ENCODE measurements at places on chromosomes 4 and X.

DNA sequence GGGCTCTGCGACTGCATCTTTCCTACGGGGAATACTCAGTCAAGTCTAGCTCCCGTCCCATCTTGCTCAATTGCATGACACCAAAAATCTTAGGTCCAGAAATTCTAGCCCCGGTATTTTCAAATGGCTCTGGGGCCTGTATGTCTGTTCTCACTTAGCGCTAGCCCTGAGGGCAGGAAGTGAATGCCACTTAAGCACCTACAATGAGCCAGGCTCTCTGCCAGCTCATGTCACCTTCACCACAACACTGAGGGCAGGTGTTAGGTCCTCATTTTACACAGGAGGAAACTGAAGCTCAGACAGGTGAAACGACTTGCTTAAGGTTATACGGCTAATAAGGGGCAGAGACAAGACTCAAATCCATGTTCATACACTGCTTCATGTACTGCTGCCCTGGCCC, 282.8 kb downstream of the PPP1R2C start:
- no peak for DNase-seq

- DNase-seq: no peak
Measured at GRCh38 chr4:61501812-61502211, 301.7 kb downstream of the ADGRL3 start.

DNA sequence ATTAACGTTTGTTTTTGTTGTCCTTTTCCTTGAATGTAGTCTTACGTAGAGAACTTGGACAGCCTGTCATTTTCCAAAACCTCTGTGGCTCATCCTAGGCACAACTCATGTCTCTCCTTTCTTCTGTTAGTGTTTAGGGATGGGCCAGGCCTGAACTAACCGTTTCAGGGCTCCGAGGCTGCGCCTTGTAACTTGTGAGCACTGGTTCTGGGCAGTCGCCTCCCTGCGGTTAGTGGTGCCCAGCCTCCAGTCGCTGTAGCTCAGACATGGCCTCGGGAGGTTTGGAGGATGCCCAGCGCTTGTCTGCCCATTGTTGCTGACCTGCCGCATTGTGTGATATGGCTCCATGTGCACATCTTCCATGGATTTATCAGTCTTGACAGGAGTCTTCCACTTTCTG, 32.8 kb downstream of the TMEM131L start:
- DNase-seq: no peak

DNA sequence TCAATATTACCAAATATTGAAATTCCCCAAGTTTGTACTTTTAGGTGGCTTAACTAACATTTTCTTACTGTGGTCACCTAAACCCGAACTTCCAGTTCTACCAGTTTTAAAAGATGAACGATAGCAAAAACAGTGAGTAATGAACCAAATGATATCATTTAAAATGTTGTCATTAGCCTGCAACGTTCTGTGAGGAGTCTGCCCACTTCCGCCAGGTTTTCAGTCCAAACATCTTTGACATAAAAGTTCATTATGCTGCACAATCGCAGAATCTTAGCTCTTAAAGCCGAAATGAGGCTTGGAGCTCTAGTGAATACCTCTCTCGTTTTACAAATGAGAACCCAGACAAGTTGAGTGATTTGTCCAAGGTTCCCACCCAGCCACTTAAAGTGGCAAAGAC, 762 bp downstream of the PIGA start:
- DNase-seq: no peak

GRCh38 chr4:65508168-65508567, 162.1 kb downstream of the EPHA5 start:
- DNase-seq: no peak

DNA sequence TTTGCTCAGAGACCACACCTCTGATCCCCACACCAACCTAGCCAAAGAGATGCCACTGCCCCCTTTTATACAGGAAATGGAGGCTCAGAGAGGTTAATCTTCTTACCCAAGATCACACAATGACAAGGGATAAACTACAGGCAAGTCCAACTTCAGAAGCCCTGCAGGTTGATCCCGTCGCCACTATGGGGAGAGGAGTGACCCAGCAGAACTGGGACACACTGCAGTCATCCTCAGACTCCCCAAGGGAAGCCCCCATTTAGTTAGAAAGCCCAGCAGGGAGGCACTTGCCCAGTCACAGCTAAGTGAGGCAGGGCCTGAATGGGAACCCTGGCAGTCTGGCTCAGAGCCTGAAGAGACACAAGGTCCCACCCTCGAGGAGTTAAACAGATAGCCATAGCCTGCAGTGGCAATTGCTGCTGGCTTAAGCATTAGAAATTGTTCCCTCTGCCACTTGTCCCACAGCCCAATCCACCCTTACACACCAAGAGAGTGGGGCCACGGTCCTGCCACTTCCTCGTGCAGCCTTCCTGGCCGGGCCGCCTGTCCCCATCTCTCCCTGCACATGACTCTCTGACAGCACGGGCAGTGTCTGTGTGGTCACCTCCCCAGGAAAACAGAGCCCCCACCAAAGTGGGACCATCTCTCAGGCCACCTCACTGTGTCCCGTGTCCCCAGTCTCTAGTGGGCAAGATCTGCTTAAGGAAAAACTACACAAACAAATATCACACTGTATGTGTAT, 2.7 kb downstream of the JAKMIP1 start:
- DNase-seq: no peak

- no peak for DNase-seq
Measured at GRCh38 chrX:67648361-67648760, 104.5 kb downstream of the AR start.

DNA sequence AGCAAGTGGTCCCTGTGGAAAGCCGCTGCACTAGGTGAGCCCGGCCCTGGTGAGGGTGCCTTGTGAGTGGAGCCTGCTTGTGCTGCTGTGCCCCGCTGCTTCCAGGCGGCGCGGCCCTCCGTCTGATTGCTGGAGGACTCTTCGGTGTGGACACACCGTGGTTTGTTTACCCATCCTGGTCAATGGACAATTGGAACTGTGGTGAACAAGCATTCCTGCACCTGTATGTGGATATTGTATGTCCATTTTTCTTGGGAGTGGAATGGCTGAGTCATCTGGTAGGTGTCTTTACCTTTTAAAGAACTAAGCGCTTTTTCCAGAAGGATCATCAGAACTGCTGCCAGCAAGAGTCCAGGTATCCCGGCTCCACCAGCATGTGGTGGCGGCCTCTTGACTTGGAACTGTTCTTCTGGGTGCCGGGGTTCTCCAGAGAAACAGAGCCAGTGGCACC, 15.6 kb downstream of the MAEA start:
- no peak for DNase-seq

DNA sequence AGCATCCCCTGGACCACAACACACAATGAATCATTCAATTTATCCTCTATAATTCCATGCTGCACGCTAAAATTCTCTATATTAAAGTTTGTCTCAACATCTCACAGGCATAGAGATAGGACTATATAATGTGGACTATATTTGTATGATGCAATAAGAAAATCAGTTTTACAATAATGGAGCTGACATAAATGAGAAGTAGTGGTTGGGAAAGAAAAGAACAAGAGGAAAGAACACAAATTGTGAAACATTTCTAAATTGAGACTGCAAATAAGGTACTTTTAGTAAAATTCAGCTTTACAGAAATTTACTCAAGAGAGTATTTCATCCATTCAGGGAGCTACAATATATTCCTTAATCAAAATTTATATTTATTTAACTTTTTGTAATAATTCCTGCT, 120.4 kb downstream of the ARAP2 start:
- DNase-seq: no peak

DNA sequence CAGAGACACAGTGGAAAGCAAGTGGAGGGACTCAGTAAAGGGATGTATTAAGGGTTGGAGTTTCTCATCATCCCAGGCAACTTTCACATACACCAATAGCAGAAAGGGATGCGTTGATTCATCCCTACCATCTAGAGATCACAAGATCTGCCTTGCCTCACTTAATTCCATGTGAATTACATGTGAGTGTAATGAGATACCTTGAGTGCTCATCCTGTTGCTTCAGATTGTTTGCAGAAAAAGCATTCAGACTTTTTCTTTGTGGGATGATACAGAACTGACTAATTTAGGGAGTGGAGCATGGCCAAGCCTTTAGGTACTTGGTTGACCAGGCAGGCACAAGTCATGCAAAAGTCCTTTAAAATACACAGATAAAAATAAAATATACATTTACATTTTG, 124.8 kb upstream of the SLIT2 start:
- DNase-seq: no peak

- DNase-seq: no peak
Measured at GRCh38 chrX:13373431-13374187, 53.8 kb upstream of the ATXN3L start.

DNA sequence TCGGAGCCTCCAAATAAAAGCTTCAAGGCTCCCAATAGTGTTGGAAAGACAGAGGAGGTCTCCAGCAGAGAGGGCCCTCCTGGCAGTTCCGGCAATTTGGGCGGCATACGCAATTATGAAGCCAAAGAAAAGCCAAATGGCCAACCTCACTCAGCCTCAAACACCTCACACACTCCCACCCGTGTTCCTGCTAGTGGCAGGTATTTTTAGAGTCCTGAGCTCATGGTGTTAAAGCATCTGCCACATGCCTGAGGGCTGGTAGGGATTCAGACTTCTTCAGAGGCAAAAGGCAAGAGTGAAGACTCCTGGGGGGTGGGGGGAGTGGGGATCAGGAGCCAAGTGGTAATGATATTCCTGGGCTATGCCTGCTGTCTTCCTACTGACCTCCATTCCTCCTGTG, 7.4 kb downstream of the RAB33A start:
- no peak for DNase-seq

DNA sequence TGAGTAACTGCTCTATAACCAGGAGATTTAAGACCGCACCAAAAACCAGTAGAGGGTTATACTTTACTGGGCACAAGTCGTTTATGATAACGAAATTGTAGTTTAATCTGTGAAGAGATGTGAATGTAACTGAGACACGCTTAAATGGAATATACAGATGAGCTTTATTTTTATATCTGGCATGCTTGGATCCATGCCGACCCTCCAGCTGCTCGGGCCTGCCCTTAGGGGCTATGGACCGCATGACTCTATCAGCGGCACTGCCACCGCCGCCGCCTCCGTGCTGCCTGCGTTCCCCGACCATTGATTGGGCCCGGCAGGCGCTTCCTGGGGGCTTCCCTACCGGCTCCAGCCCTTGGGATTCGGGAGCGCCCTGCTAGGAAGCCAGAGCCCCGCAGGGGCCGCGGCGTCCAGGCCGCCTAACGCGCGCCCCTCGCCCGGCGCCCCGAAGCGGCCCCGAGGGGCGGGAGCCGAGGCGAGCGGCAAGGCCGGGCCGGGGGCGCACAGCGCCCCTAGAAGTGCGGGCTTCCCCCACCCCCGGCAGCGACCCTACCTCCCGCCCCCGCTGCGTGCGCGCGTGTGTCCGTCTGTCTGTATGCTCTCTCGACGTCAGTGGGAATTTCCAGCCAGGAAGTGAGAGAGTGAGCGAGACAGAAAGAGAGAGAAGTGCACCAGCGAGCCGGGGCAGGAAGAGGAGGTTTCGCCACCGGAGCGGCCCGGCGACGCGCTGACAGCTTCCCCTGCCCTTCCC, at the start of gene NFKB1:
NFKB1 (plus strand) TSS at position 664 of the 751 bp plus-strand sequence. CDS start 24,160 bp downstream, outside the sequence.
- DNase-seq: peak; percentile 83

DNA sequence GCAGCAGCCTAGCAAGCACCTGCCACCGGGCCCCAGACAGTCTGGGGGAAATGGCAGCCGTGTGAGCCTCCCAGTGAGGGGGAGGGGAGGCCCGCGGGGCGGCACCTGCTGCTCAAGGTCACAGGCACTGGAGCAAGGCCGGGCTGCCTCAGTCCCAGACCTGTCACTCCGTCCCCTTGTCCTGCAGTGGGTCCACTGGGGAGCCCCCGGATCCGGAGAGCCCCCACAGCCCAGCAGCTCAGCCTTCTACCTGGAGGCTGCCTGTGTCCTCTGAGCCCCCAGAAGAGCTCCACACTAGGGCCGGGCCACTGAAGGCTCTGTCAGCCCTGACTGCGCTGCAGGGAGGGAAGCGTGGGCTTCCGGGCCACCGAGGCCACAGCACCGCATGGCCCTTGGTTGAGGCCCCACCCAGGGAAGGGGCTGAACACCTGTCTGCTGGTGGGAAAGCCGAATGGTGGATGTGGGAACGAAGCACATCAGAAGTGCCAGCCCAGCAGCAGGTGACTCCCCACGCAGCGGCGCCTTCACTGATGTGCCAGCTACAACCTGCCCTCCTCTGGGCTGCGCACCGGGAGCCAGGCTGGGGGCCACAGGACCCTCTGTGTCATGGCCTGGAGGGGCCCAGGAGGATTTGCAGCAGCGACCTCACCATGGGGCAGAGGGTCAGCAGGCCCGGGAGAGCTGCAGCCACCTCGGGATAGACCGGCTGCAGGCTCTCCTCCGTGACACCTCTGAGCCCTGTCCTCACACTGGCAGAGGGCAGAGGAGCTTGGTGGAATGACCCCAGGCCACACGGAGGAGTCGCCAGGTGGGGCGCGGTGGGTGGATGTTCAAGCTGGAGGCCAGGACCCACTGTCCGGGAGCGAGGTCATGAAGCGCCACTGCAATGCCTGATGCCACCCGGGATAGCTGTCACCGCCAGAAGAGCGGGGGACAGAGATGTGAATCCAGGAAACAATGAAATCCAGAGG, 35.0 kb upstream of the MXD4 start:
- DNase-seq: peak; percentile 35

GRCh38 chr4:74549936-74550335, 105.0 kb downstream of the AREG start:
- no peak for DNase-seq

GRCh38 chr4:48518143-48518542, 28.1 kb downstream of the ZAR1 start:
- DNase-seq: no peak
